ENCODE measurements at places on chromosomes 13 and 19.

- no peak for DNase-seq
Measured at GRCh38 chr13:89977203-89977602, 1370.3 kb upstream of the MIR17HG start.

DNA sequence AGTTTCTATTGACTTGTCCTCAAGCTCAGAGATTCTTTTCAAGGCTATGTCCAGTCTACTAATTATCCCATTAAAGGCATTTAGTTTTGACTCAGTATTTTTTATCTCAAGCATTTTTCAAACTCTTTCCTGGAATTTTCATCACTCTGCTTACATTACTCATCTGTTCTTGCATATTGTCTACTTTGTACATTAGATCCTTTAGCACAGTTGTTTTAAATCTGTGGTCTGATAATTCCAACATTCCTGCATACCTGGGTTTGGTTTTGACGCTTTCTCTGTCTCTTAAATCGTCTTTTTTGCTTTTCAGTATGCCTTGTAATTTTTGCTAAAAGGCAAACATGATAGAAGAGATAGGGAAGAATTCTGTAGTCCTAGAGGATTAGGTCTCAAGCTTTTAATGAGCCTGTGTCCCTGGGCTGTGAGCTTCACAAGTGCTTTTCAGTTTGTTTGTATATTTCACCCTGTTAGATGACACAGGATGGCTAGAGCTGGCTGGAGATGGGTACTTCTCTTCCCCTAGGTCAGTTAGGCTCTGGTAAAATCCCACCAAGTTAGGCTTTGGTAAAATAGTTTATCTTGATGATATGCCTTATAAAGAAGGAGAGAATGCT, 46.1 kb upstream of the GPC6 start:
- DNase-seq: no peak

DNA sequence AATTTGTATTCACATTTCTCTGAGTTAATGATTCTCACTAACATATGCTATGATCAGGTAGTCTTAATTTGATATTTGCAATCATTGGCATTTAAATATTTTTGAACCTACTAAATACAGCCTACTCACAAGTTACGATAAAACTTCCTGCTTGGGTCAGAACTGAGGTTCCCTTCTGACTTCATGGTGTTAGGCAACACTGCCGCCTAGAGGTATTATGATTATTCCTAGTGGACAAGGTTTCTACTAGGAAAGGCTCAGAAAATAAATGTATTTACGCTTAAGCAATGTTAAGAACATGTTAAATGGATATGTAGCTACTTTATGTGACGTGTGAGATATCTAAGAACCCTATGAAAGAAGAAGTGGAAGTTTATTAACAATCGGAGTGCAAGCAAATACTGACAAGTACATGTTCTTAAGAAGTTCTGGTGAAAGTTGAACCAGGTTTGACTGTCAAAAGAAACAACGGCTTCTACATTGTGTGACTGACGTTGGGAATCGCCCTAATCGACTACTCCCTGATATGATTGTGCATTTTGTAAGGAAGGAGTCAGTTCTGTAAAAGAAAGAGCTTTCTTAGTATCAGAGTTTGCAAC, 1395.8 kb downstream of the SLITRK5 start:
- no peak for DNase-seq

GRCh38 chr19:52691215-52691610, 43.6 kb downstream of the ZNF611 start:
- DNase-seq: no peak

DNA sequence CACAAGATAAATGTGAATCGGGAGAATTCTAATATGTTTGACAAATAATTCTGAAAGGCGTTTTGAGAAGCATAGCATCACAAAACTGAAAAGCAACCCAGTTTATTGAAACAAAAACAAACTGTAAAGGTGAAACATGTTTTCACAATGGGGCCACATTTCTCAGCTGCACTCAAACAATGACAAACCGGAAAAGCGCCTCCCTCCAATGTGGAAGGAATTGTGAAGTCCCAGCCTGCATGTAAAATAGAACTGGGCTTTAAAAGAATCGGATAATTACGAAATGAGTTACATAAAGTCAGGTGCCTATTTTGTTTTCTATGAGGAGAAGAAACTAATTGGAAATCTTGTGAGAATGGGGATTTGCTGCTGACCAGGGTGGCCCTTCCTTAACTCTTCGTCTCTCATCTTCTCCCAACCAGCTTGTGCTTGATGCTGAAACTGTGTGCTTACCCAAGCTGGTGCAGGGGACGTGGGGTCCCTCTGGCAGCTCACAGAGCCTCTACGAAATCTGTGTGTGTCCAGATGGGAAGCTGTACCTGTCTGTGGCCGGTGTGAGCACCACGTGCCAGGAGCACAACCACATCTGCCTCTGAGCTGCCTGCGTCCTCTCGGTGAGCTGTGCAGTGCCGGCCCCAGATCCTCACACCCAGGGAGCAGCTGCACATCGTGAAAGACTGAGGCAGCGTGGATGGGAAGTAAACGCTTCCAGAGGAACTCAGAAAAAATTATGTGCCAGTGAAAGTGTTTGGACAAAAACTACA, 109.4 kb downstream of the SACS start:
- no peak for DNase-seq

DNA sequence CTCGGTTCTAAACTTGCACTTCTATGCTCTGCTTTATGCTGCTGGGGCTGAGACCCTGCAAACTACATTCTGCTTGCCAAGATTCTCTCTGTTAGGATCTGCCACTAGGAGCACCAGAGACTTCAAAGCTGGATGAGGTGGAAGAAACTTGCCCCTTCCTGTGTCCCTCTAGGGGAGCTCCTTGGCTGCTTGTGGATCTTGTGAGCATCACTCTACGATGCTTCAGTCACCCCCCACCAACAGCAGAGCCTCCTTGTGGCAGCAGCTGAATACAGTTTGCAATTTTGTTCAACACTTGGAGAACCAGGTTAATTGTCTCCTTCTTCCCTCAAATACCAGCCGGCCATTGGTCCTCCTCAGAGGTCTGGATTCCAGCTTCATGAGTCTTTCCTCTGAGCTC, 310.6 kb downstream of the FGF14 start:
- no peak for DNase-seq

DNA sequence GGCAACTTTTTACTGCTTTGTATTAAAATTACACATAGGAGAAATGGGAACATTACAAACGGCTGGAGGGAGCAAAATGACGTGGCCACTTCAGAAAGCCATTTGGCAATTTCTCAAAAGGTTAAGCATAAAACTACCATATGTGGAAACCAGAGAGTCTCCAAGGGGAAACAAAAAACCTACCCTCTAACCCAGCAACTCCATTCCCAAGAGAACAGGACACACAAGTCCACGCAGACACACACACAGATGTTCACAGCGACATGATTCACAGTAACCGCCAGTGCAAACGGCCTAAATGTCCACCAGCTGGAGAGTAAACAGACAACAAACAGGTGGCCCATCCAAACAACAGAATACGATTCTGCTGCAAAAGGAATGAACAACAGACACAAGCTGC, 37.2 kb downstream of the STK24 start:
- DNase-seq: no peak

- DNase-seq: no peak
Measured at GRCh38 chr19:40640744-40641143, 39.6 kb downstream of the LTBP4 start.

DNA sequence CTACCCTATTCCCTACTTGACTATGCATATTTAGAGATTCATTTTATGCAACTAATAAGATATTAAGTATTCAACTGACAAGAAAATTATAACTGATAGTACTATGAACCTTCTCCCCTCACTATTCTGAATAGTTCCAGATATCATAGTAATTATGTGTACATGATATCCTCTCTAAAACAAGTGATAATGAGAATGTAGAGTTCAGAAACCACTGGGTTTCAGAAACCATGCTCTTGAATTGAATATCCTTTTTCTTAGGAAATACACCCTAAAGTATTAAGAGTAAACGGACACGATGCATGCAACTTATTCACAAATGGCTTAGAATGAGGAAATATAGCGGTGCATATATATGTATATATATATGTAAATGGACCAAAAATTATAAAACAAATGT, 160.9 kb downstream of the TBC1D4 start:
- DNase-seq: no peak

- no peak for DNase-seq
Measured at GRCh38 chr19:2719920-2720776, 1.0 kb downstream of the DIRAS1 start.

DNA sequence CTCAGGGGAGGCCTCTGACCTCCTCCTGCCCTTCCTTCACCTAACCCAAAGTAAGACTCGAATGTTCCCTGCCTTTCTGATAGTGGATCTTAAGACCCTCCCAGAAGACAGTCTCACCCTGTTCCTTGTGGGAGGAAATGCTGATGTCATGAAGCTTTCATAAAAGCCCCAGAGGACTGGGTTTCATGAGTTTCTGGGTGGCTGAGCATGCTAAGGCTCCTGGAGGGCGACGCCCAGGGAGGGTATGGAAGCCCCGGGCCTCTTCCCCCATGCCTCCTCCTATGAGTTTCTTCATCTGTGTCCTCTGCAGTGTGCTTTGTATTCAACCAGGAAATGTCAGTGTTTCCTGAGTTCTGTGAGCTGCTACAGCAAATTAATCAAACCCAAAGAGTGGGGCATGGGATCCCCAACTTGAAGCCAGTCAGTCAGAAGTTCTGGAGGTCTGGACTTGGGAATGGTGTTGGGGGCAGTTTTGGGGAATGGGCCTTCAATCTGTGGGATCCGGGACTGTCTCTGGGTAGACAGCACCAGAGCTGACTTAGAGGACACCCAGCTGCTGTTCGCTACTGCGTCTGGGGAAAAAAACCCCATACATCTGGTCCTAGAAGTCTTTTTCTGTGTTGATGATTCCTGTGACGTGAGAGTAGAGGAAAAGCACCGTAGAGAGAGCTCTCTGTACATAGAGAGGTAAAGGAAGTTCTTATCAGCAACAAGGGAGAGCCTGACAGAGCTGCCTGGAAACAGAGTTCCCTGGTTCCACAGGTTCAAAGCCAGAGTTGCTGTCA, 2.0 kb upstream of the LILRB2 start:
- peak; percentile 16 for DNase-seq
